ENCODE measurements at places on chromosomes 4 and X. TPM values are rescaled to one million over a fixed set of nuclear protein-coding genes. Genes with fewer than 3 reads are reported as not detected.

The STK26 gene
- 0.25 TPM for polyA plus RNA-seq

- DNase-seq, result no peak
These were observed 87.5 kb downstream of the PALLD start for GRCh38 chr4:168584321-168584771.

The INTU gene
- polyA plus RNA-seq, result 11.1 TPM

GRCh38 chr4:153724606-153725005, 35.2 kb downstream of the RNF175 start:
- no peak for DNase-seq

The DMRTC1 gene
- not detected for polyA plus RNA-seq

- DNase-seq, result no peak
These were observed 97.7 kb downstream of the TMA16 start for GRCh38 chr4:163592212-163592611.

DNA sequence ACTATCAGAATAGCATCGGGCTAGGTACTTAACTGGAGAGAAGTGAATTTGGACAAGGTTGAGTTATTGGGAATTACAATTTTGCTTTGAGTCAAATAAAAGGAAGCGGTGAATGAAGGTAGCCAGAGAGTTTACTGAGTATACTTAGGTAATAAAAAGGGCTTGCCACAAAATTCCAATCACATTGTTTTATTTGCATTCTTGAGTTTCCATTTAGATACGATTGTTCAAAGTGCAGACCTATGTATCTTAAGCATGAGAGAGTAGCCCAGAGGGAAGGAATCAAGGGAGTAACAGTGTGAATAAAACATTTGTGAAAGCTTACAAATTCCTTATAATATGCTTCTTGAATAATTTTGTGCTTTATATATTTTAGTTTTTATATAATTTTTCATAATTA, 102.5 kb upstream of the NDST4 start:
- DNase-seq, result no peak

The SH3RF1 gene
- 10.4 TPM for polyA plus RNA-seq

The DCAF12L1 gene
- not detected for polyA plus RNA-seq

DNA sequence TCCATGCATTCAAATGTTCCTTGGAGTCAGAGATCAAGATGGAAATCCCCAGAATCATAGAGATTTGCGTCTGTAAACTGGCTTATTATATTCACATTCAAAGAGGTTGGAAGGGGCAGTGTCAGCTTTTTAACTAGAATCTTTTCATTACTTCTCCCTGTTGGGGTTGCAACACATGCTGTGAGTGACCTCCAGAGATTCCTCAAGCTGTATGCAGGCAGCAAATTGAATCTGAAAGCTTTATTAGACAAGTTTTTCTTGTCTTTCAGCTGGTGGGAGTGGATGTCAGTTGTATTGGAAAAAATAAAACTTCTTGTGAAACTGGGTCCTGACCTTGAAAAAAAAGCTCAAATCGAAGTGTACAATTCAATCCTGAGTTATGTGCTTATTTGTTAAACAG, 736.5 kb upstream of the FTHL17 start:
- DNase-seq, result no peak

DNA sequence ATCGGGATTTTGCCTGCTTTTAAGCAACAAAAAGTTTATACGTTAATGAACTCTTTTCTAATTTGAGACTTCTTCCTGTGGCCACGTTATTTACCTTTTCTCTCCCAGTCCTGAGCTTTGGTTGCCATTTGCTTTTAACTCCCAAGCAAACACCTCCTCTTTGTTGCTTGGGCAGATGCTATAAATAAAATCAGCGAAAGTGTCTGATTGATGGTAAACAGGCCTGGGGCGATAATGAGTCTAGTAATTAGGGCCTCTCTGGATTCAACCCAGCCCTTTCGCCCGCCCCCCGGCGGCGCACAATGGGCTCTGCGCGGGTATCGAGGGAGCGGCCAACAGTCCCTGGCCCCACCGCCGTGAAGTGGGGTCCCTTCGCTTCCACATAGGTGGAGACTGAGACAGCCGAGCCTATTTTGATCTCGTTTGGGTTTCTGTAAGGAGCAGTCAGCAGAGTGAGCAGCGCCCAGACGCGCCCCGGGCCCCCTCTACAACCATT, 790 bp downstream of the CLGN start:
- no peak for DNase-seq

The CXCL5 gene
- 0.36 TPM for polyA plus RNA-seq

GRCh38 chr4:162401021-162401420, 237.2 kb upstream of the FSTL5 start:
- no peak for DNase-seq

DNA sequence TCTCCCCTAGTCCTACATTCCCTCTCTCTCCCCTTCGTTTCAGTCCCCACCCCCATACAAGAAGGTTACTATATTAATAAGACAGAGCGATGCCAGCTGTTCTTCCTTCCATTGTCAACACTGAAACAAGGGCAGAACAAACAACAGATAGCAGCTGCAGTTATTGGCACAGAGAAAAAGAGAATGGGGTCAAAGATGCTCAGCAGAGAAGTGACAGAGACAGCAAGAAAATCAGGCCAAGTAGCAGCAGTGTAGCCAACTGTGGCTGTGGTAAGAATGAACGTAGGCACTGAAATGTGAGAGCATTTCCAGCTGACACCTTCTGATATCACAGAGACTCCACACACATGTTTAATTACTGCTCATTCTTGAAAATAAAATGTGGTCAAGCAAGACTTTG, 641.8 kb downstream of the FSTL5 start:
- DNase-seq, result no peak

DNA sequence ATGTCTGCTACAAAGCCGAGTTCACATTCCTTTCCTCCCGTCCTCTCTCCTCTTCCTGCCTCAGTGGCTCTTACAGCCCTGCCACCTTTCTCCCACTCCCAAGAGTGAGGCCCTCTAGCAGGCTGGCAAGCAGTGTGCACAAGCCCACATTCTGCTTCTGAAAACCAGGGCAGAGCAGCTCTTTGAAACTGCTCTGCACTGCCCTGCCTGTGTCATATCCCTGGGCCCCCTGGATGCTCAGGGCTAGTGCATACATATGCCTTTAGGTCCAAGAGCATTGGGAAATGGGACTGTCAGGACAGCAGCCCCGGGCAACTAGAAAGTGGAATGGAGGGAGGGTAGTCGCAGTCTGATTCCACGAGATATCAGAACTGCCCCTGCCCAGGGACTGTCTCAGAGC, 42.4 kb downstream of the CNGA2 start:
- DNase-seq, result no peak

- no peak for DNase-seq
These were observed 13.4 kb downstream of the PDE5A start for GRCh38 chr4:119615068-119615719.

The SHOX gene
- polyA plus RNA-seq, result not detected

DNA sequence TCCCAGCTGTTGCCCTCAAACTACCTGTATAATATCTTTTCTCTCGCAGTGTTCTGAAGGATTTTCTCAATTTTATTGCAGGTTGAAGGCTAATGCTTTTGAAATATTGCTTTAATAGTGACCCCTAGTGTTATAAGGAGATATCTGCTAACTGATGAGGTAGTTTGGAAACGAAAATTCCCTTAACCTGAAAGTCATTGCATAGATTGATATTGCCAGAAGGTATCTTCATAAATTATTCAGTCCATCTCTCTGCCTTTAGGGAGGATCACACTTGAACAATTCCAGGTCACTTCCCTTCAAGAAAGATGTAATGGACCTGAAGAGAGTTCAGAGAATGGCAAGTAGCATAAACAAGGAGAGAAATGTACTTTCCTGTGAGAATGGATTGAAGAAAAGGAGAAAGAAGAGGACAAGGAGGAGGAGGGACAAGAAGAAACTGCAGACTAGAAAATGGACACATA, 44.1 kb downstream of the TIGD4 start:
- DNase-seq, result no peak

The CDX4 gene
- polyA plus RNA-seq, result not detected

DNA sequence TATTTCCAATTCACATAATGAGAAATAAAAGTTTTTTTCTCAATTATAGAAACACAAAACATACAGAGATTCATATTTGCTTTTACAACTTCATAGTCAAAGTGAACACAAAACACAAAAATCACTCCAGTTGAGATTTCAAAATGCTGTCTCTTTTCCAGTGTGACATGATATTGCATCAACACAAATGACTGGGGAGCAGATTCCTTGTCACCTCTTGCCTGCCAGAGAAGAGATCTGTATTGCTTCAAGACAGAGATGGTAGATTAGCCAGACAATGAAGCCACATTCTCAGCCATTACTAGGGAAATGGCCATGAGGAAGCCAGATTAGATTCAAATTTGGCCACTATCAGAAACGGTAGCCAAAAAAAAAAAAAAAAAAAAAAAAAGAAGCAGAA, 2313.1 kb upstream of the AGA start:
- no peak for DNase-seq

- no peak for DNase-seq
These were observed 66.6 kb downstream of the ATXN3L start for GRCh38 chrX:13253223-13253622.
